Sigmoid colon (tissue), 7 donors: ENCODE measurements at places on chromosomes 5 and 9. TPM values are rescaled to one million over a fixed set of nuclear protein-coding genes. Genes with fewer than 3 reads are reported as not detected.

Gene GPR151
- not detected for total RNA-seq

Gene CDX1
- total RNA-seq, result not detected

Gene CCNO
- total RNA-seq, result not detected

DNA sequence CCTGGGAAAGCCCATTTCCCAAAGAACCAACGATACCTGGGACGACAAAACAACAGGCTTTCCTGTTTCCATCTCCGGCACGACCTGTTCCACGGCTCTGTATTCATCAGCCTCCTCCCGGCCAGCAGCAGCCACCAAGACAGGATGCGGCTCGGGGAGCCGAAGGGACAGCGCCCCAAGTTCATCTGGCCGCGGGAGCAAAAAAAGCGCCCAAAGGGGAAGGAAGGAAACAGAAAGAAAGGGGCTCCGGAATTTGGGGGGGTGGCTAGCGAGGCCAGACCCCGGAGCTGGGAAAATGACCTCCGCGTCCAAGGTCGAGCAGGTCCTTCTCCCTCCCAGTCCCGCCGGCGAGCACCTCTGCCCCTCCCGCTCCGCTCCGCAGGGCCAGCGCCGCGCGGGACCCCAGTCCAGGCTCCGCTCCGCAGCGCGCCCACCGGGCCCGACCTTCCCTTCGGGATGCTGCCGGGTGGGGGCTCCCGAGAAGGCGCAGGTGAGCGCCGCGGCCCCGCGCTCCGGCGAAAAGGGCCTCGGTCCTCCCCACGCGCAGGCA lies 608 bp downstream of the ELOVL7 start:
- no peak for DNase-seq
- H3K27ac ChIP-seq, result no peak overlapping the region
- peak overlapping the region; percentile 34 for H3K4me3 ChIP-seq

- H3K36me3 ChIP-seq, result no peaks in the 10 kb centered on the region
- DNase-seq, result no peak
- H3K4me3 ChIP-seq, result no peak overlapping the region
- H3K4me1 ChIP-seq, result no peaks in the 10 kb centered on the region
- no peaks in the 10 kb centered on the region for H3K27me3 ChIP-seq
Measured at GRCh38 chr5:72472666-72473422, 34.4 kb downstream of the ZNF366 start.

DNA sequence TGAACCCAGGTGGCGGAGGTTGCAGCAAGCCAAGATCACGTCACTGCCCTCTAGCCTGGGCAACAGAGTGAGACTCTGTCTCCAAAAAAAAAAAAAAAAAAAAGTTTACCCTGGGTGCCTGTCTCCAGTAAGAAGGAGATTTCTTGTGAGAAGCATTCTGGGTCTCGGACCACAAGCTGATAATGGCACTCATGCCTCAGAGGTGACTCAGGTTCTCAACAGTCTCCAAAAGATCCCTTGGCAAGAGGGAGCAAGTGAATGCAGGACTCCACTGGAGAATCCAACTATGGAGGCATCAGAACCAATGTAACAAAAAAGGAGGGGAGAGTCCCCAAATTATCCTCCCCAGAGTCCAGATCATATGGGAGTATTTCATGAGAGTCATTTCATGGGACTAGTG lies 106.0 kb upstream of the LRRTM2 start:
- H3K27me3 ChIP-seq, result no peaks in the 10 kb centered on the region
- H3K4me3 ChIP-seq, result no peak overlapping the region
- no peaks in the 10 kb centered on the region for H3K4me1 ChIP-seq
- no peak overlapping the region for H3K27ac ChIP-seq
- H3K36me3 ChIP-seq, result no peaks in the 10 kb centered on the region

- peak overlapping the region; percentile 65 for H3K4me3 ChIP-seq
- no peaks in the 10 kb centered on the region for H3K27me3 ChIP-seq
Measured at GRCh38 chr5:181189962-181190710, 14.9 kb downstream of the TRIM7 start.

DNA sequence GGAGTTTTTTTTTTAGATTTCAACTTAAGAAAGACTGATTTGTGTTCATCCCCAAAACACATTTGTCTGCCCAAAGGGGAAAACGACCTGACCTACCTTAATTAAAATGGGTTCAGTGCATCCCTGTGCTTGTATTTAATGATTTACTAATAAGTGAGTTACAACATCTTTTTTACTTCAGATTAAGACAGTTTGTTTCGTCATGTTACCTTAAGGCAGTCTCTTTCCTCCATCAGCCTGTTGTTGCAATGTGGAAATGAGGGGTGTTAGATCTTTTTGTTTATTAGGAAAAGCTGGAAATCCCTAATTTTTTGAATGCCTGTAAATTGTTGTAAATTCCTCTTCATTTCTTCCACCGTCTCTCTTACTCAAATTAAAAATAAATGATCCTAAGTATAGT lies 177.5 kb downstream of the GDNF start:
- H3K4me1 ChIP-seq, result peaks cover 46% of the 10 kb centered on the region
- H3K4me3 ChIP-seq, result no peak overlapping the region
- no peak for DNase-seq
- no peaks in the 10 kb centered on the region for H3K36me3 ChIP-seq

GRCh38 chr9:110532908-110533665 lies 46.5 kb downstream of the SVEP1 start:
- no peak overlapping the region for H3K27ac ChIP-seq
- H3K36me3 ChIP-seq, result no peaks in the 10 kb centered on the region
- H3K27me3 ChIP-seq, result no peaks in the 10 kb centered on the region
- no peak overlapping the region for H3K4me3 ChIP-seq
- no peaks in the 10 kb centered on the region for H3K4me1 ChIP-seq
- DNase-seq, result no peak

DNA sequence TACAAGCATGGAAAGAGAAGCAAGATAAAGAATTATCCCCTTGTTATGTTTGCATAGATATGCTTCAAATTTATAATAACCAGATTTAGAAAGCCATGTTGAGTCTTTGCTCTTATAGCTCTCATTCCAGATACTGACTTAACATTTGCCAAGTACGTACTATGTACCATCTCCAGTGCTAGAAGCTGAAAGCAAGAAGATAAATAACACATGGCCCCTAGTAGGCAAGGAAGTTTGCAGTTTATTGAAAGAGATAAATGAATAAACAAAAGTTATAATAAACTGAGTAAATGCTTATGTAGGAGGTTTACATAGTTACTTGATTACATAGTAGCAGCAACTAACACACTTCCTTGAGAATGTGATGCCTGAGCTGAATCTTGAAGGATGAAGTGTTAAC lies 628.4 kb downstream of the HINT1 start:
- no peaks in the 10 kb centered on the region for H3K4me1 ChIP-seq
- H3K27ac ChIP-seq, result no peak overlapping the region

DNA sequence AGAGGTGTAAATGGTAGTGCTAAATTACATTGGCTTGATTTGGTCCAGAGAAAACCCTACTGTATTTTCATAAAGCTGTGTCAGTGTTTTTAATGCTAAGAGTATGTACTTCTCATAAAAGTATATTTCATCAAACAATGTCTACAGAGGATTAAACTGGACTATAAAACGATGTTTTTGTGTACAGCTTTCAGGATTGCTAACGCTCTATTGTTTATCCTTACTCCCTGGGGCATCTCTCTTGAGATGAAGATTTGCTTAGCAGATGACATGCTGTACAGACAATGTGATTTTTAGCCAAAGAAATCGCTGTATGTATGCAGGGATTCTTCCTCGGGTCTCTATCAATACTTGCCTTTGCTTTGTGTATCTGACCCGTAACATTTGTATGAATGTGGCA lies 216.0 kb downstream of the FBXL7 start:
- no peak overlapping the region for H3K4me3 ChIP-seq
- no peak for DNase-seq
- no peaks in the 10 kb centered on the region for H3K36me3 ChIP-seq
- no peak overlapping the region for H3K27ac ChIP-seq
